ENCODE measurements at places on chromosomes 13 and 19.
A peak's percentile ranks its signal among the peaks of the same experiment; 100 is the strongest.

DNA sequence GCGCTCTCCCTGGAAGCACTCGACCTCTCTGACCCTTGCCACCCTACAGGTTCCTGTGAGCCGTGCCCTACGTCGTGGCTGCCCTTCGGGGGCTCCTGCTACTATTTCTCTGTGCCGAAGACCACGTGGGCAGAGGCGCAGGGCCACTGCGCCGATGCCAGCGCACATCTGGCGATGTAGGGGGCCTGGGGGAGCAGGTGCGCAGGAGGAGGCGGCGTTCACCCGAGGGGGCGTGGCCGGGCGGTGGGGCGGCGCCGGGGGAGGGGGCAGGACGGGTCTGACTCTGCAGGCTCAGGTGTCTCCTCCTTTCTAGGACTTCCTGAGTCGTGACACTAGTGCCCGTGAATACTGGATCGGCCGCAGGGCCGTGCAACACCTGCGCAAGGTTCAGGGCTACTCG lies 26.4 kb downstream of the CLEC4M start:
- DNase-seq: no peak

DNA sequence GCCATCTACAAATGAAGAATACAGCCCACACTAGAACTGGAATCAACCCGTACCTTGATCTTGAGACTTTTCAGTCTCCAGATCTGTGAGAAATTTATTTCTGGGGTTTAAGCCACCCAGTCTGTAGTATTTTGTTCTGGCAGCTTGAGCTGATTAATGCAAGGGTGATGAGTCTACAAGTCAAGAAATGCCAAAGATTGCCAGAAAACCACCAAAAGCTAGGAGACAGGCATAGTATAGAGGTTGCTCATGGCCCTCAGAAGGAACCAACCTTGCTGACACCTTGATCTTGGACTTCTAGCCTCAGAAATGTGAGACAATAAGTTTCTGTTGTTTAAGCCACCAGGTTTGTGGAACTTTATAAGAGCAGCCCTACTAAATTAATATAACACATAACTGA lies 428.2 kb upstream of the KLF12 start:
- DNase-seq: no peak

GRCh38 chr19:32406161-32407003 lies 812 bp downstream of the DPY19L3 start:
- no peak for DNase-seq

DNA sequence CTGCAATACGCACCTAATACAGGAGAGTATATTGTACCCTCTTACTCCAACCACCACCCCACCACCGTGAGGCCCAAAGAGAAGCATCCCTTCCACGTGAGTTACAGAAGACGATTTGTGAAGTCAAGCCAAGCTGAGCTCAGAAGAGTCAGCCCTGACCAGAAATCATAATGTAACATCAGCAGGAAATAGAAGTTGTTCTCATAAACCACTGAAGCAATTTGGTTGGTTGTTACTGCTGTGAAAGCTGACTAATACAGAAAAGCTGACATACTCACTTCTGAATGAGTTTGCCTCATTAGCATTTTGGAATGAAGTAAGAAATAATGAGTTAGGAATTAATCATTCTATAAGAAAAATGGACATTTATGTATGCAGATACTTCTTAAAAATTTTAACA lies 749.4 kb upstream of the SLC10A2 start:
- no peak for DNase-seq

GRCh38 chr13:95754069-95754468 lies 77.1 kb downstream of the DNAJC3 start:
- DNase-seq: no peak

DNA sequence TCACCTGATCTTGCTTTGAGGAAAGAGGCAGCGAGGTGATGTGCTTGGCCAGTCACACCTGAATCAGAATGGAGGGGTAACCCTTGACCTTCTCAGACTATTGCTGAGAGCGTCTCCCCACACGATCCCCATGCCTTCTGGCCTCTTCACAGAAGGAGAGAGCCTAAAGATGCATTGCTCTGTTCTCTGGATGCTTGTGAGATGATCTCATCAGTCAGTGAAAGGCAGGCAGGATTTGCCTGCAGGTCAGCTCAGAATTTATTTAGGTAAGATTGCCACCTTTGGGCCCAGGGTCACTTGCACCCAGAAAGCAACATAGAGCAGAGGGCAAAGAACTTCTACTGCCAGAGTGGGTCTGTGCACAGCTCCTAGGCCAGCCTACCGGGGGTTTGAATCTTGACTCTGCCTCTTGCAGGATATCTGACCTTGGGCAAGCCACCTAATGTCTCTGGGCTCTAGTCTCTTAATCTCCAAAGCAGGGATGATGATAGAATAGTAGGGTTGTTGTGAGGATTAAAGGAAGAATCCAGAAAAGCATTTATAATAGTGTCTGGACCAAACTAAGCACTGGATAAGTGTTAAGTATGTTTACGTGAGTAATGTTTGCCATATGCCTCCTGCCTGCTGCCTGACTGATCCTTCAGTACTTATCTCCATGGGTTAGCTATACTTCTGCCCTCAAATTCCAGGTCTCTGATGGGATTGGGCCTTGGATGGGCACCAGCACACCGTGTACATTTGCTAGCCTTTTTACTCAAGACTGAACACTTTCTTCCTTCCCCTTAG lies 8.4 kb upstream of the FLT1 start:
- no peak for DNase-seq

- DNase-seq: no peak
Observed at GRCh38 chr13:103039183-103039582, 27.0 kb downstream of the SLC10A2 start.

DNA sequence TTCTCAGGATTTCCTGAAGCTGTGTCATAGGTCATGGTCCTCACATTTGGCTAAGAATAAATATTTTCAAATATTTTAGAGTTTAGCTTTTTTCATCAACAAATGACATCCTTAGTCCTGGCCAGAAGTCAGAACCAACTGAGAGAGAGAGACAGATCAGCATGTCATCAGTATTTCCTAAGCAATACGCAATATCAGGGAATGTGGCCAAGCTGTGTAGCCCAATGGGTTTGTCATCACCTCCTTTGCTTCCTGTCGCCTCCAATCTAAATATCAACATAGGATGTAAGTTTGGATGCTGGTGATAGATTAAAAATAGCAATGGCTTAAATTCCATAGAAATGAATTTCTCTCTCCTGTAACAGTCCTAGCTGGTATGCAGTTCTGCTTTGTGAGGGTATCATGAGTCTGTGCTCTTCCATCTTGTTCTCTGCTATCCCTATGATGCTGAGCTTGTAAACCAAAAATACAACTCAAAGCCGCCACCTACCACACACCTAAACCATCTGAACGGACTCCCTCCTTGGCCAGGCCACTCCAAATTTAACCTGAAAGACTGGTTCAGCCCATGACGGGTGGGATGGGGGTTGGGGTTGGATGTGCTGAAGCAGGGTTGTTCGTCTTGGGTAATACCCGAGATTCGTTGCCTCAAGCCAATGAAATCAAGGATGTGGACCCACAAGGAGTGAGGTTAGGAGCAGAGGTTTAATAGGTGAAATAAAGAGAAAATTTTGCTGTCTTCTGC lies 10.0 kb upstream of the IGSF23 start:
- no peak for DNase-seq

DNA sequence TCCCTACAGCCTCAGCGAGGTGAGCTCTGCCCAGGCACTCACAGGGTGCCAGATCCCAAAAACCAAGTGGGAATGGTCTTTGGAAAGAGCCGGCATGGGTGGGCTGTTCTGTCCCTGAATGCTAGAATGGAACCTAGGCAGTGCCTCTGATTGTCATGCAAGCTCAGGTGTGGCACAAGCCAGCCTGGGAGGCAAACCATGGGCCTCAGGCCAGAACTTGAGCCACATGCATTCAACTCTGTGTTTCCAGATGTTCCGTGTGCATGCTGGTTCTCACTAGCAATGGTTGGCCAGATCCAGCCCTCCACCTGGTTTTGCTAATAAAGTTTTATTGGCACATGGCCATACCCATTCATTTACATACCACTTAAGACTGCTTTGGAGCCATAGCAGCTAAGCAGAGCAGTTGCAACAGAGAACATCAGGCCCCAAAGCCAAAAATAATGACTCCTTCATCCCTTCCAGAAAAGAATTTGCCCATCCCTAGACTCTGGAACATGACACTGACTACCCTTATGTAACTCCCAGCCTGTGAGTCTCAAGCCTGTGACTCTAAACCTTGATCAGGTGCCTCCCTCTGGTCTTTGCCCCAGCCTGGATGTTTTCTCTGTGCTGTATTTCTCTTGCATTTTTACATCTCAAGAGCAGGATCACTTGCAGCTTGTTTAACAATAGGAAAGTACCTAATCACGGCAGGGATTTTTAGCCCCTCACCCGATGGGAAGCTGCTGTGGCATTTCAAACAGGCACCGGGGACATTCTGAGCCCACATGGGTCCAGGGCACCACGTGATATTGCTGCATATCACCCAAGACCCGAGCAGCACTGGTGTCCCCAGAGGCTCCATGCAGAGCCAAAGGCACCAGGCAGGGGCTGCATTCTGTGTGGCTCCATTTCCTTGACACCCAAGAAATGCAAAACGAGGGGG lies 55.4 kb upstream of the USE1 start:
- no peak for DNase-seq

- DNase-seq: no peak
Observed at GRCh38 chr19:47650700-47651099, 41.8 kb downstream of the BICRA start.

- no peak for DNase-seq
Observed at GRCh38 chr13:98890186-98890585, 87.7 kb downstream of the DOCK9 start.

GRCh38 chr19:20164456-20164855 lies 2.6 kb upstream of the ZNF486 start:
- DNase-seq: no peak

GRCh38 chr19:1177322-1178114 lies 3.5 kb upstream of the SBNO2 start:
- no peak for DNase-seq

- no peak for DNase-seq
Observed at GRCh38 chr13:72523049-72523448, 204.4 kb downstream of the MZT1 start.

GRCh38 chr13:112828082-112828699 lies 138.4 kb downstream of the ATP11A start:
- no peak for DNase-seq

- no peak for DNase-seq
Observed at GRCh38 chr19:53365899-53366493, 491 bp downstream of the ZNF525 start.

DNA sequence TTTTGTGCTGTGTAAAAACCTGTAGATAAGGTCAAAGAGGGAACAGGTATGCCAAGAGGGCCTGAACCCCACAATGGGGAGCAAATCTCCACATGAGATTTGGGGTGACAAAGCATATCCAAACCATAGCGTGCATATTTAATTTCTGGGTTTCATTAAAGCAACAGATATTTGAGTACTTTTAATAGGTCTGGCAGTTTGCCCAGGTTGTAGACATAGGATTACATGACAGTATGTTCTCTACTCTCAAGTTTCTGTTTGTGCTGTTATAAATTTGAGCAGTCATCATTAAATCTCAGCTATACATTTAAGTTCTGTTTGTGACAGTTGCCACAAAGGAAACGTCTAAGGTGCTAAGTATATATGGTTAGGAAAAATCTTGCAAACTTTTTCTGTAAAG lies 236.4 kb downstream of the ATP8A2 start:
- DNase-seq: no peak

DNA sequence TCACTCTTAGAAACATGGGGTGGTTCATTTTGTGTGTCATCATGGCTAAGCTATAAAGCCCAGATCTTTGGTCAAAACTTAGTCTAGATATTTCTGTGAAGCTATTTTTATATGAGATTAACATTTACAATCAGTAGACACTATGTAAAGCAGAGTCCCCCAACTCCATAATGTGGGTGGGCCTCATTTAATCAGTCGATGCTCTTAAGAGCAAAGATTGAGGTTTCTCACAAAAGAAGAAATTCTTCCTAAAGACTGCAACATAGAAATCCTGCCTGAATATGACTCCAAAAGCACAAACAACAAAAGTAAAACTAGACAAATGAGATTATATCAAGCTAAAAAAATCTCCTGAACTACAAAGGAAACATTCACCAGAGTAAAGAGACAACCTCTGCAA lies 642.2 kb downstream of the DIAPH3 start:
- no peak for DNase-seq

GRCh38 chr19:10422046-10422461 lies 1.7 kb downstream of the PDE4A start:
- no peak for DNase-seq

DNA sequence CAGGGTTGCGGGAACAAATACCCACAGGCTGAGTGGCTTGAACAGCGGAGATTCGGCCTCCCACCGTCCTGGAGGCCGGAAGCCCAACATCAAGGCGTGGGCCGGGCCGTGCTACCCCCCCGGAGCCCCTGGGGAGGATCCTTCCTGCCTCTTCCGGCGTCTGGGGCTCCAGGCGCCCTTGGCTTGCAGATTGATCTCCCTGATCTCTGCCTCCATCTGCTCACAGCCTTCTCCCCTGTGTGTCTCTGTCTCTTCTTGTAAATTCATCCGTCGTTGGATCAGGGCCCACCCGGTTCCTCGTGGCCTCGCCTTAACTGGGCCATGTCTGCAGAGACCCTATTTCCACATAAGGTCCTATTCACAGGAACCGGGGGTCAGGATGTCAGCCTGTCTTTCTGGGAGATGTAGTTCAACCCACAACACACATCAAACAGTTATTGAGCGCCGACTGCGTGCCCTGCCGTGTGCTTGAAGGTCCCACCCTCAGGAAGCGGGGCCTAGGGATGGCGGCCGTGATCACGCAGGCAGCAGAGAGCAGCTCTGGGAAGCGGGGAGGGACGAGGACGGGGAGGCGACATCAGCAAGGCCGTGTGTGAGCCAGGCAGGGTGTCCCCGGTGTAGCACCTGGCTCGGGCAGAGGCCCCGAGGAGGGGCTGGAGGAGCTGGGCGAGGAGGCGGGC lies 21.3 kb downstream of the HCN2 start:
- peak; percentile 95 for DNase-seq

- DNase-seq: no peak
Observed at GRCh38 chr19:33434886-33435705, 61.6 kb downstream of the CEBPG start.

- no peak for DNase-seq
Observed at GRCh38 chr19:33470686-33471085, 50.9 kb downstream of the PEPD start.

- DNase-seq: no peak
Observed at GRCh38 chr19:42571116-42571515, 23.6 kb downstream of the CEACAM8 start.

GRCh38 chr19:13451434-13451995 lies 54.8 kb downstream of the CACNA1A start:
- no peak for DNase-seq

- DNase-seq: no peak
Observed at GRCh38 chr13:39462428-39462827, 140.6 kb downstream of the LHFPL6 start.

GRCh38 chr13:47252627-47253026 lies 355.8 kb upstream of the HTR2A start:
- no peak for DNase-seq

DNA sequence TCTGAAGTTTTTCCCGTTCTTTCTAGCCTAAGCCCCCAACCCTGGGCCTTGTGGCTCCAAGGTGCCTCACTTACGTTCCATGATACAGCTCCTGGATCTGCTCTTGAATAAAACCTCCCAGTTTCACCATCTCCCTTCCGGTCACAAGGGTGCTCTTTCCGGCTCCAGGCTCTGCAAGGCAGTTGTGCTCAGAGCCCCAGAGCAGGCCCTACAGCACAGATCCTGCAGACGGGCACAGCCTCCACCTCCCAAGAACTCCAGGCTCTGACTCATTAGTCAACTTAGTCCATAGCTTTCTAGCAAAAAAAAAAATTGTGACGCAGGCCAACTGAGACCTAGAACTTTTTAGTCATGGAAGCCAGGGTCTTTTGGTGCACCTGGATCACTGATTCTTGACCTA lies 33.9 kb upstream of the SLC7A10 start:
- no peak for DNase-seq
